ENCODE measurements at places on chromosomes 6 and 20.

DNA sequence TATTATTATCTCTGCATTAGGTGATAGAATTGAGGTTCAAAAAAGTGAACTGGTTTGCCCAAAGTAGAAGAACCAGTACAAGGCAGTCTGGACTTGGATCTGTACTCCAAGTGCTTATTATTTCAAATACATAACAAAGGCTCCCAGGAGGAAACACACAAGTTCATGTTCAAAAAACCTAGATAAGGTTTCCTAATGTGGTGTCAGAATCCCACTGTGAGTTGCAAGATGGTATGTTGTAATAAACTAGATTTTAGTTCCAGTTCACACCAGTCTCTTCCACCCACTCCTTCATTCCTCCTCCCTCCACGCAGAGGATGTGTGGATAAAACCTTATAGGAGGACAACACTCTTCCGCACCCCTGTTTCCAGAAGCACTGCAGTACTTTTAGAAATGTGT is 42.8 kb downstream of the KIAA0319 start:
- no peak for DNase-seq

- DNase-seq, result no peak
These were observed 233.0 kb downstream of the ERMARD start for GRCh38 chr6:169984181-169985120.

GRCh38 chr6:5866547-5867051 is 140.1 kb downstream of the NRN1 start:
- DNase-seq, result peak; percentile 19

DNA sequence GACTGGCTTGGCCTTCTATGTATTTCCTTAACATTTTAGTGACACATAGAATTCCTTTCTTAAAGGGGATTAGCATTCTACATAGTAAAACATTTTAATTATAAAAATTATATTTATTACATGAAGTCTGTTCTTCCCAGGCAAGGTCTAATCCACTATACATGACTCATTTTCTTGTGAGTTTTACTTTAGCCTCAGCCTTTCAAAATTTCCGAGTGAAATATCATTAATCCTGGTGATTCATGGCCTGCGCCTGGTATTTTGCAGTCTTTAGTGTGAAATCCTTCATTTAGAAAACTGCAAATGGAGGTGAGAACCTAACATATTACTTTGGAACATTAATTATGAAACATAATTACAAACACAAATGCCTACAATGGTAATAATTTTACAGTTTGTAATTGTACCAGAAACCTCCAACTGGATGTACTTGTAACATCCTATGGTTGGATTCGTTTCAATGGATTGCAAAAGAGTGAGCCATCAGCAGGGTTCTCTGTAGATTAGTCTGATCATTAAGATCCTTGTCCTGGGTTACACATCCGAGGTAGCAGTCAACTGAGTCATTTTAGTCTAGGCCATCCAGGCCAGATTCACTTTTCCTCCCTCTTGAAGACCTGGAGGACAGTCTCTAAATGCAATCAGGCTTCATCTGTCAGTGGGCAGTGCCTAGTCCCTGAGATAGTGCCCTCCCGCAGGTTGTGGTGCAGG is 272.0 kb downstream of the PACRG start:
- DNase-seq, result no peak

GRCh38 chr6:12343122-12343439 is 52.9 kb downstream of the EDN1 start:
- DNase-seq, result no peak

DNA sequence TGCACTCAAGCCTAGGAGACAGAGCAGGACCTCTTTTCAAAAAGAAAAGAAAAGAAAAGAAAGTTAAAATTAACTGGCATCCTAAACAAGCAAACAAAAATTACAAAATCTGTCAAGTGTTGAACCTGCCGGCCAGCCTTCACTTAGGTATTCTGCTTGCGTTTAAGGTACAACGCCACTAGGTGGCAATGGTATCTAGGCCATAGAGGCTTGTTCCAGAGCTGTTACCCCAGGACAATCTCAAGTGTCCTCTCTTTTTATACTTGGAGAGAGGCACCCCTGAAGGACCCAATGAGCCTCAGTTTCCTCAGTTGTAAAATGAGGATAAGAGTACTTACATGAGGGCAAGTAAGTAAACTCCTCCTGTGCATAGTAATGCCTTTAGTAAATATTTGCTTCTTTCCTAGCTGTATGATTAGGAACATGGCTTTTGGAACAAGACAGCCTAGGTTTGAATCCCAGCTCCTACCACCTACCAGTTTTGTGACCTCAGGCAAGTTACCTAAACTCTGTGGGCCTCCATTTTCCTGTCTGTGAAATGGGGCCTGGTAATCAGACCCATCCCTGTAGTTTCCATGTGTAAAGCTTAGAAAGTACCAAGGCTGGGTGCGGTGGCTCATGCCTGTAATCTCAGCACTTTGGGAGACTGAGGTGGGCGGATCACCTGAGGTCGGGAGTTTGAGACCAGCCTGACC is 5.8 kb upstream of the PACSIN1 start:
- DNase-seq, result peak; percentile 32

- no peak for DNase-seq
These were observed 1.7 kb upstream of the NKX2-2 start for GRCh38 chr20:21515300-21516179.

DNA sequence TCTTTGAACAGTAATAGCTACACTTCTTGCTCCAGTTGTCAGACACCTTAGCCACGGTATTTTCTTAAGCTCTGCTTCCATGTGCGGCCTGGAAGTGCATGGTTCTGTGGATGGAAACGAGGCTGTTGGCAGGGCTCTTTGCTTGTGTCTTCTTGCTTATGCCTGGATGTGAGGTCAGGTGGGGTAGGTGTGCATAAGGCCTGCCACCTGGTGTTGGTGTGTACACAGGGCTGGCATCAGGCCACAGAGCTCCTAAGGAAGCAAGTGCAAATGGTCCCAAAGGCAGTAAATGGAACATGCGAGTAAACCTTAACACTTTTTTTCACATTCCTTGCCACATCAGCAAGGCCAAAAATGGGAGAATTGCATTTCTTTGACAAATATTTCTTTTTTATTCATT is 158.1 kb upstream of the GMDS start:
- DNase-seq, result no peak

DNA sequence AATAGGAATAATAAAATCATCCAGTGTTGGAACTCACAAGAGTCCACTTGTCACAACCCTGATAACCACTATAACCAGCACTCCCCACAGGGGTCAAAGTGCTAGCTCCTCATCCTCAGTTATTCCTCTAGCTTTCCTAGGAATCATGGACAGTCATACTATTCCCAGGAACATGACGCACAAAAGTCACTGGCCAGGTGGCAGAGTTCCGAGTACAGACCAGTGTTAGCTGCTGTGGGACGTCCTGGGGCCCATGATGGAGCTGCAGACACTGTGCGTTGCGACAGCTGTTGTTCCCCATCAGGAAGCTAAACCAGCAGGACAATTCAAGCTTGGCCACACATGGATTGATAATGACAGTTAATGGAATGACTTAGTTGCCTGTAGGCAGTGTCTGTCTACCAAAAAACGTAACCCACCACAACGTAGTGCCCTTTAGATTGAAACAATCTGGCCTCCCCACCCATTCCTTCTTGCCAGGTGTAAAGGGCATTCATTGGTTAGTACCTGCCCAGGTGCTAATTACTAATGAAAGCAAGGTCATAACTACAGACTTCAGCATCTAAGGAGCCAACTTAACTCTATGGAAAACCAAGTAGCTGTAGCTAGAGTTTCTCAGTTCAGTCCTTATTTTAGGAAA is 17.4 kb downstream of the EZR start:
- no peak for DNase-seq

DNA sequence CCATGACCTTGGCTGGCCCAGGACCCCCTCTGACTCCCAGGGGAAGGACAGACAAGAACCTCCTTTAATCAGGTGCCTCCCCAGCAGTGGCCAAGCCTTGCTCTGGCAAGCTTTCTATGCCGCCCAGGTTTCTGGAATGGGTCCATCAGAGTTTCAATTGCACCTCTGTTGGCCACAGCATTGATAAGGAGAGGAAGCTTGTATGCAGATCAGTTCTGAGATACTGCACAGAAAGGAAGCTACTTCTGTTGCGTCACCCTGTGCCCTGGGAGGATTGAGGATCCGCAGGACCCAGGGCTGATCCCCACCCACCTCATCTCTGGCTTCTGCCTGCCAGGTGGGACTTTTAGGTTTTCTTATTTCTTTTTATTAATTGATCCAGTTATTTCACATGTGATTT is 167.2 kb downstream of the TFAP2C start:
- no peak for DNase-seq

GRCh38 chr6:88619951-88620350 is 343.5 kb downstream of the RNGTT start:
- DNase-seq, result no peak

DNA sequence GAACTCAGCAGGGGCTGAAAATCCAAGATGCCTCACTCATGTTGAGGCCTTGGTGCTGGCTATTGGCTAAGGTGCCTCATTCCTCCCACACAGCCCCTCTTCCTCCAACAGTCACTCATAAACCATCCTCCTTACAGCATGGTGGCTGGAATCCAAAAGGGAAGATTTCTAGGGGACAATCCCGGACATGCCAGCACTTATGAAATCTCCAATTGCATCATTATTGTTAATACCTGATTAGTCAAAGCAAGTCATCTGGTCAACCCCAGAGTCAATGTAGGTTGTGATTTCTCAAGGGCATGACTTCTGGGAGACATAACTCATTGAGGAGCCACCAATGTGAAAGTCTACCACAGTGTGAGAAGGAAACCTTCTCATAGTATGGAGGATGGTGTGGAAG is 506.6 kb upstream of the NOX3 start:
- no peak for DNase-seq

DNA sequence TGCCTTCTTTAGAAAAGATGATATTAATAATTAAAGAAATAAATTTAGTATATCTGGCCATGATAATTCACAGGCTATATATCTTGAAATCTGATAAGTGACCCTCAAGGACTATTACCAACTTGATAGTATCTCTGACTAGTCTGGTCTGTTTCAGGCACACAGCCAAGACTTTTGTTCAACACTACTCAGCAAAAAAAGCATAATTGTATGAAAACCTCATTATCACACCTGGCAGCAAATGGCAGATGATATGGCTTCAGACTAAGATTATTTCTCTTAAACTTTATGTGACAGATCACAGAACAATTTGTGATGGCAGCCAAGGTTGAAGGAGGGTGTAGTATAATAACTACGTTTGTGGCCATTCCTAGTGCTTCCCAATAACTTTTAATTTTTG is 114.7 kb downstream of the RWDD2A start:
- DNase-seq, result no peak

DNA sequence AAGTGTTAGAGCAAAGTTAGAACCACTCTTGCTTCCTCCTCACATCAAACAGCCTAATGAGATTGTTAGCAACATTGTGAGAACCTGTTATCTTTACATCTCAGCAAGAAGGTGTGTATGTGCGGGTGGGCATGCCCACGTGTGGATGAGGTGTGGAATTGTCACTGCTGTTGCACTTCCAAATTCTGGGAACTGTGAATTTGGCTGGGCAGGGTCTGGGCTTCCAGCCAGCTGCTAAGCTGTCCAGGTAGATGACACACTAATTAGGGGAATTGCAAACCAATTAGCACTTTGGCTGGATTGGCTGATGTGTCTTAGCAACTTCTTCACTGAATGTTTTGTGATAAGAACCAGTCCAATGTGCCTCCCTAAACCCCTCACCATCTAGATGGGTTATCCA is 848.2 kb downstream of the DHX35 start:
- DNase-seq, result no peak

DNA sequence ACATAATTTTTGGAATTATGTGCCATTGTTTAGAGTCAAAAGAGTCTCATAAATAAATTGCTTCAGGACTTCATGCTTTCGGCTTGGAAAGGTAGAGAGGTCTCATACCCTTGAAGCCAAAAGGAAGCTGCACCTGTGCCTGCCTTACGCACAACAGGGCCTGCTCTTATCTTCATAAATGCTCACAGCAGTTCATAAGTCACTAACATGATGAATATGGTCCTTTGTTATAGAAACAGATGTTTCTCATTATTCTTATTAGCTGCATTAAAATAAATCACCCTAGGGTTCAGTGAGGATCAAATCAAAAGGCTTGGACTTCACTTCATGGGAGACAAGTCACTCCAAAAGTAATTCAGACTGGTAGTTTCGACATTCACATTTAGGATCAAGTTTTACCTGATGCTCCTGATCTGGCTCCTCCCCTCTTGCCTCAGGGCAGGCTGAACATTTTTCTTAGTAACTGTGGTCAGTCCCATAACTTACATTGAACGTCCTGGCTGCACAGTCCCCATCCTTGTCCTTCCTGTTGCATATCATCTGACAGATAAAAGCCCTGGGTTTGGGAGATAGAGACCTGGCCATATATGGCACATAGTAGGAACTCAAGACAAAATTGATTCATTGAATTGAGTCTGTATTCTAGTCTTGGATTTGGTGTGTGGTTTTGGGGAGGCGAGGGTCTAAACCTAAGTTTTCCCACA is 20.7 kb upstream of the SH3BGRL2 start:
- DNase-seq, result no peak

- DNase-seq, result no peak
These were observed 88.6 kb downstream of the RNF217 start for GRCh38 chr6:125050663-125051318.

- no peak for DNase-seq
These were observed 82.0 kb downstream of the PKIB start for GRCh38 chr6:122692175-122692598.

- no peak for DNase-seq
These were observed 166.6 kb downstream of the KHDRBS2 start for GRCh38 chr6:62119401-62119800.

DNA sequence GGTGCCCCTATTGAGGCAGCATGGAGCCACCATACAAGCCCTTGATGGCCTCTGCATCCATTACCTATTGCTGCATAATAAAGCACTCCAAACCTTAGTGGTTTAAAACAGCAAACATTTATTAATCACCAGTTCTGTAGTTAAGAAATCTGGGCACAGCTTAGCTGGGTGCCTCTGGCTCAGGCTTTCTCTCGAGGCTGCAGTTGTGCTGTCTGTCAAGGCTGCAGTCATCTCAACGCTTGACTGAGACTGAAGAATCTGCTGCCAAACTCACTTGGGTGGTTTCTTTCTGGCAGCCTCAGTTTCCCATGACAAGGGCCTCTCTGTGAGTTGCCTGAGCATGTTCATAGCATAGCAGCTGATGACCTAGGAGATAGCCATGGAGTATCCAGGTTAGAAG is 207.4 kb upstream of the LRFN2 start:
- no peak for DNase-seq

Measured in T-cell (primary cell).